ENCODE measurements at places on chromosomes 3 and 15. TPM values are rescaled to one million over a fixed set of nuclear protein-coding genes. Genes with fewer than 3 reads are reported as not detected.
A peak's percentile ranks its signal among the peaks of the same experiment; 100 is the strongest.

DNA sequence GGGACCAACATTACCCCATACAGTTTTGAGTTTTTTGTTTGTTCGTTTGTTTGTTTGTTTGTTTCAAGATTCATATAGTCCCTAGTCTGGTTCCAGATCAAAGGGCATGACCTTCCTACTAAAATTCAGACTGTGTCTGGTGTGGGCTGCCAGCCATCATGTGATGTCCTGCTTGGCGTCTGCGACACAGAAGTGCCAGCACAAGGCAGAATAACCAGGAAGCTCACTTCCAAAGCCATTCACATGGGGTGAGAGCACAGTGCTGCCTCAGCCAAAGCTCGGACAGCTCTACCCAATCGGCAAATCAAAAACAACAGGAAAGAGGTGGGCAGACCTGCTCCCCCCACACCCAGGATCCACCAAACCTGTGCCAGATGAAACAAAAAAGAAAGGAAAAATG, 142.6 kb upstream of the THBS1 start:
- DNase-seq, result no peak

- no peak for DNase-seq
These were observed 24.4 kb downstream of the FNDC3B start for GRCh38 chr3:172063456-172064432.

GRCh38 chr15:36371509-36371908, 207.9 kb upstream of the CDIN1 start:
- DNase-seq, result no peak

GRCh38 chr3:191523148-191523547, 62.2 kb downstream of the PYDC2 start:
- DNase-seq, result no peak

DNA sequence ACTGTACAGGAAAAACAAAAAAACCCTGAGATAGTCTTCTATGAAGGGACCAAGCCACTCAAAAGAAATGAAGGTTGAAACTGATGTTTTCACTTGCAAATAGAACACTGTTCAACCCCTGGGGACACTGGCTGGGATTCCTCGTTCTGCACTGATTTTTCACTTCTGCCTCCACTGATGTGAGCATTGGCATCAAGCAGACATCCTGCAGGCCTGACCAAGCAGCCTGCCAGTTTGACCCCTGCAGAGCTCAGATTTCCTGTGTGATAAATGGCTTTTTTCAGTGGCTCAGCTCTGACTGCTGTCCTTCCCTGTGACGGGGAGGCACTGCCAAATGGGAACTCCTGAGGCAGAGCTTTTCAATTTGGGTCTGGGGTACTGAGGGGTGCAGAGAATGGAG, 50.0 kb downstream of the RASGRP1 start:
- DNase-seq, result no peak

DNA sequence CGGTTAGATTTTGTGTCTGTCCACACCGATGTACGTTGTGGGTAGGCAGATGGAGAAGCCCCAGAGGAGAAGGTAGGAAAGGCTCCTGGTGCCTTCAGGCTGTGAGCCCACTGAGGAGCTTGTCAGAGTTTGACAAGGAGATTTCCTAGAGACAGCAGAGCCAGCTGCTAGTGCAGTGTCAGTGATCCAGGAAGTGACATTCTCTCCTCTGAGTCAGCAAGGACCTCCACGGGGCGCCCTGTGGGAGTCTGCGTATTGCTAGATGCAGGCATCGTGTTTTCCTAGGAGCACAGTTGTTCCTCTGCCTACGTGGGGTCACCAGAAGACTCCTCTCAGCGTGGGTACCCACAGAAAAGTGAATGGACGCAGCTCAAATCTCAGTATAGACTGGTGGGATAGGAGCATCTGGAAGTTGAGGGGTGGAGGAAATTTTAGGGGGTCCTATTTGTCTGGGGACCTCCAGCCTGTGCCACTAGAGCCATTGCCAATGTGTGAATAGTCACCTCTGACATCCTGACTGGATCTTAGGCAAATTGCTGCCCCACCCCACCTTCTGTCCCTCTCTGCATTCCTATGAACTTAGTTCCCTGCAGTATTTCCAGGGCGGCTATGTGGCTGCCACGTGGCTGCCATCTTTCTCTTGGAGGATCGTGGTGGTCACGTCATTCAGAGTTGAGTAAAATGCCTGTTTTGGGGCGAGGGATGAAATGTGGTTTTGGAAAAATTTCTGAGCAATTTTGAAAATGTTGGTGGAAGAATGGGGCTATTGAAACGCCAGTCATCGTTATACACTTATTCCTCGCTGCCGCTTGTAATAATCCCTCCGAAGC, 84.8 kb upstream of the KLHL25 start:
- peak; percentile 72 for DNase-seq

DNA sequence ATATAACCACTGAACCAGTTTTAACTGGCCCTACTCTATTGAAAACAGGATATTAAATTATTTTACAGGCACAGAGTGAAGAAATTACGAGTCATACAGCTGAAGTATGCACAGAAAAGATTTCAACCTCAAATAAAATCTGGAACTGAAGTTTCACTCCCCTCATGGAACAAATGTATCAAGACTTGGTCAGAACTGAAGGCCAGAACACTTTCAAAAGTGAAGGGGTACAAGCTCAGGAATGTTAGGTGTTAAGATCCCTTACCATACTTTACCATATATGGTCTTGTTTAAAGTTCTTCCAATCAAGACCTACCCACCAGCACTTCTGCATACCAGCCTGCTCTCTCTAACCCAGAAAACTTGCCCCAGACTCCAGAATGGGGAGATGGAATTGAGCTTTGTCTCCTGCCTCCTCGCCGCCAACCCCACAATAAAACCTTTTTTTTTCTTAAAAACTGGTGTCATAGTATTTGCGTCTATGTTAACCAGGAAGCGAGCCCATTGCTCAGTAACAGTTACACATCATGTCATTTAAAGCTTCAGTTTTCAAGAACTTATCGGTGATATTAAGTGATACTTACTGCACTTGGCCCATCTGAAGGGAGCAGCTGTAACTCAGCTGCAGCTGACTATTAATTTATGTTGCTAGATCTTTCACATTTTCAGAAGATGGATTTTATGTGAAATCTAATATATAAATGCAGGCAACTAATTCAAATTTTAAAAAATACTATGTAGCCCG, 59.9 kb downstream of the OXSM start:
- no peak for DNase-seq

GRCh38 chr15:57045741-57046382, 127.4 kb downstream of the TCF12 start:
- no peak for DNase-seq

- DNase-seq, result no peak
These were observed 588.3 kb upstream of the NAALADL2 start for GRCh38 chr3:174270841-174271240.

DNA sequence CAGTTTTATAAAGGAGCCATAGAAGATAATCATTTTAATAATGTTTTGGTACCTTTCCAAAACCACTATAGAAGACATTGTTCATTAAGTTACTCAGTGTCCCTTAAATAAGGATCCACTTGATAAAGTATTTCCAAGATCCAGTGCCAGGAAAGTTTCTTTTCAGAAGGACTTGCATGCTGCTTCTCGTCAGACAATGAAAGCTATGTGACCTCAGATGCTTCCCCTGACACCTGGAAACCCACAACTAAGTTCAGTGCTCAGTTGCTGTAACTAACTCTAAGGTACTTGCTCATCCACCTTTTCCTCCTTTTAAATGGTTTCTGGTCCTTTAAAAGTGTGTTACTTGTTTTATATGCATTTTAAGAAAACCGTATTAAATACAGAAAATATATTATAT, 7.3 kb downstream of the SSR3 start:
- no peak for DNase-seq

GRCh38 chr15:96027501-96027900, 303.0 kb upstream of the NR2F2 start:
- DNase-seq, result no peak

GPR15 gene
- 1.2 TPM for total RNA-seq

FANCD2OS gene
- not detected for total RNA-seq

SLC9C1 gene
- not detected for total RNA-seq

PPP2R3A gene
- total RNA-seq, result 15.5 TPM

PTX3 gene
- 29.2 TPM for total RNA-seq

EIF5A2 gene
- 6.6 TPM for total RNA-seq

A4GNT gene
- total RNA-seq, result not detected

Data from vagina (tissue), 2 donors.